ENCODE measurements at places on chromosomes 7 and 10. TPM values are rescaled to one million over a fixed set of nuclear protein-coding genes. Genes with fewer than 3 reads are reported as not detected.

PSMA2 gene
- 32.0 TPM for total RNA-seq

SDK1 gene
- total RNA-seq: 7.9 TPM

TMEM236 gene
- total RNA-seq: 1.2 TPM

ZNF853 gene
- total RNA-seq: 21.9 TPM

RNLS gene
- 5.3 TPM for total RNA-seq

Measured in umbilical cord (tissue), 2 donors.